ENCODE measurements at places on chromosomes 5 and 9. TPM values are rescaled to one million over a fixed set of nuclear protein-coding genes. Genes with fewer than 3 reads are reported as not detected.

GRCh38 chr9:135801070-135801469, 99.1 kb downstream of the KCNT1 start:
- DNase-seq: no peak

- no peak for DNase-seq
Measured at GRCh38 chr9:112705768-112706427, 12.0 kb downstream of the INIP start.

GRCh38 chr5:169142264-169142970, 158.5 kb downstream of the SLIT3 start:
- peak; percentile 80 for DNase-seq

DNA sequence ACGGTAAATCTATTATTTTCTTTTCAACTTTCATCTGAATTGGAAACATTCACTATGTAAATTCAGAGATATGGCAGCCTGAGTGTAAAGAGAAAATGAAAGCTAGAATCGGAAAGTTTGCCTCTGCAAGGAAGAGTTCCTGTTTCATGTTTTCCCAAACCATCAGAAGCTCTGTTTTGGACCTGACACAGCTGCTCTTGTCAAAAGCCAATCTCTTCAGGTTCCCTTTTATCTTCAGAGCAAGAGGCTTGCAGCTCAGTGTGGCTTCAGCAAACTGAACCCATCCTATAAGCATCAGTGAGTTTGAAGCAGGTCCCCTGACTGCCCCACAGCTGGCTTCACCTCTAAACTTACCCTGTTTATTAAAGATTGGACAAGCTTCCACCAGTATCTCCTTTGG, 1099.7 kb downstream of the DTWD2 start:
- peak; percentile 22 for DNase-seq

GRCh38 chr5:16792598-16793275, 143.4 kb downstream of the MYO10 start:
- DNase-seq: no peak

DNA sequence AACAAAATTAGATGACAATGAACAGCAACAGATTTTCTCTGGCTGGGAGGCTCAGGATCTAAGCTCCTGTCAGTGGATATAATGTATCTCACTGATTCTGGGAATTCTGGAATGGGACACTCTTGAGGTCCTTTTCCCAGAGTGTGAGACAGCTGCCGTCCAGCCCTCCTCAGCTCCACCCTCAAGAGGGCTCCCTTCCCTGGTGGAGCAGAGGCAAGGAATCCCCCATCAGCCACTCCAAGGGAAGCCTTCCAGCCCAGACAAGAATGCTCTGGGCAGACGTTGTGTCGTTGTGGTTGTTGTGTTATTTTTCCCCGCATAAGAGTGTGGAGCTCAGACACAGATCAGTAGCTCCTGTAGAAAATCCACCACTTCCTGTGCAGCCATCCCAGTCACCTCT, 47.7 kb upstream of the ATP10B start:
- no peak for DNase-seq

DNA sequence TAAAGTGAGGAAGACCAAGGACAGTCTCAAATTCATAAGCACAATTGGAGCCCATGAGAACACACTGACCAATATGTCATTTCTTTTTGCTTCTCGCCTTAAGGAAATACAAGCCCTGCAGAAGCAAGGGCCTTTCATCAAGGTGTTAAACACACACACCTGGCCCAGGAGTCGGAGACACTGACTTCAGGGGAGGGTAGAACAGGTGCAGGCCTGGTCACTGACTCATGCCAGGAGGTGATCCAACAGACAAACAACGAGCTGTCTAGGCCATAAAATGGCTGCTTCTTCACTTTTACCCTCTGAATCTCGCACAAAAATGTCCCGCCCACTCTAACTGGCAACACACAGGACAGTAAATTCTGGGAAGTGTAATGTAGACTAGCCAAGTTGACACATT, 62.7 kb downstream of the RGMB start:
- DNase-seq: no peak

STKLD1 gene
- total RNA-seq: 0.91 TPM

DNA sequence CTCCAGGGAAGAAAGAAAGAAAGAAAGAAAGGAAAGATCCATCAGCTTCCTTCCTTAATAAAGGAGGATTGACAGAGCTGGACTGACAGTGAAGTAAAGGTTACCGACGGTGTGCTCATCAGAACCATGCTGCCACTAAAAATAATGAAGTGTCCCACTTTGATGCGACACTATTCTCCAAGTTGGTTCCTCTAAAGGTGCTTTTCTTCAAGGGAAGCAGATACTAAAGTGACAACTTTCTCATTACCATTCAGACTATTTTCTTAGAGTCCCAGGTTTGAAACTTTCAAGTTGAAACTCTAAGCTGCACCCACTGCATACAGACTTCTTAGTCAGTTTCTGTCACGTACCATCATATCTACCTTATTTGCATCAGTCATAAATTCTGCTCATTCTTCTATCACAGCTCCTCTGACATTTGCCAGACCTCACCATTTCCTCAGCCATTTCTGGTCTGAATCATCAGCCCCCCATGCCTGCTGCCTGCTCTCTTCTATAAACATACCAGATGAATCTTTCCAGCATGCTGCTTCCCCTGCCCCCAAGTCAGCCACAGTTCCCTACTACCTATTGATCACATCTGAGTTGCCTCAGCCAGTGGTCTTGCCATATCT, 177.6 kb downstream of the DEPDC1B start:
- DNase-seq: no peak

RGS14 gene
- total RNA-seq: 36.5 TPM

KIF4B gene
- total RNA-seq: 0.02 TPM

ANKRD34B gene
- not detected for total RNA-seq

CCDC180 gene
- 1.2 TPM for total RNA-seq

GHR gene
- total RNA-seq: 1.1 TPM

GRCh38 chr9:109590966-109591365, 92.9 kb upstream of the PTPN3 start:
- DNase-seq: no peak

DNA sequence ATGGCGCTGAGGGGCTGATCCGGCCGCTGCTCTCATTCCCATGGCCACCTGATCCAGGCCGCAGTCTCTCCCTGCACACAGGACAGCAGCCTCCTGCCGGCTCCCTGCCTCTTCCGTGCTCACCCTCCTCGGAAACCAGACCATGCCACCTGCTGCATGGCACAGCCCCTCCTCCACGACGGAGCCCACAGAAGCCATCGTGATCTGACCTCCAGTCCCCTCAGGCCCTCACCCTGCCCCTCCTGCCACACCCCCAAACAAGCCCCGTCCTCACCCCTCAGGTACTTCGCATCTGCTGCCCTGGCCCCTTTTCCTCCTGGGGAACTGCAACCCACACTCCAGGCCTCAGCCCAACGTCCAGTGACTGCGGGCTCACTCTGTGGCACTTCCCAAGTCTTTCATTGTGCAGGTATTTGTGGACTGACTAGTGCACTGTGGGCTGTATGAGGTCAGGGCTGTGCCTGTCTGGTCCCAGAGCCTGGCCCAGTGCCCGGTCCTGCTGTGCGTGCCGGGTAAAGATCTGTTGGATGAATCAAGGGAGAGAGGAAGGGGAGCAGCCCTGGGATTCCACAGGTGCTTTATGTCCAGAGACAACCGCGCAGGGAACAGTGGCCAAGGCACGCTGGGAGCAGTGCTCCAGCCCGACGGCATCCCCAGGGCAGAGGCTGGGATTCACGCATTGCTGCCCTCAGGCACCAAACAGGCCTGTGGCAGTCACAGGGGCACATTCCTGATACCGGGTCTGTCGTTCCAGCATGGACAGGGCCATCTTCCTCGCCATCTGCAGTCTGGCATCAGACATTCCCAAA, 86.1 kb downstream of the ADAMTS2 start:
- peak; percentile 77 for DNase-seq

PCDHB12 gene
- total RNA-seq: 2.5 TPM

GRCh38 chr5:64163746-64164145, 1.9 kb upstream of the RNF180 start:
- no peak for DNase-seq

SLC34A1 gene
- 0.05 TPM for total RNA-seq

DNA sequence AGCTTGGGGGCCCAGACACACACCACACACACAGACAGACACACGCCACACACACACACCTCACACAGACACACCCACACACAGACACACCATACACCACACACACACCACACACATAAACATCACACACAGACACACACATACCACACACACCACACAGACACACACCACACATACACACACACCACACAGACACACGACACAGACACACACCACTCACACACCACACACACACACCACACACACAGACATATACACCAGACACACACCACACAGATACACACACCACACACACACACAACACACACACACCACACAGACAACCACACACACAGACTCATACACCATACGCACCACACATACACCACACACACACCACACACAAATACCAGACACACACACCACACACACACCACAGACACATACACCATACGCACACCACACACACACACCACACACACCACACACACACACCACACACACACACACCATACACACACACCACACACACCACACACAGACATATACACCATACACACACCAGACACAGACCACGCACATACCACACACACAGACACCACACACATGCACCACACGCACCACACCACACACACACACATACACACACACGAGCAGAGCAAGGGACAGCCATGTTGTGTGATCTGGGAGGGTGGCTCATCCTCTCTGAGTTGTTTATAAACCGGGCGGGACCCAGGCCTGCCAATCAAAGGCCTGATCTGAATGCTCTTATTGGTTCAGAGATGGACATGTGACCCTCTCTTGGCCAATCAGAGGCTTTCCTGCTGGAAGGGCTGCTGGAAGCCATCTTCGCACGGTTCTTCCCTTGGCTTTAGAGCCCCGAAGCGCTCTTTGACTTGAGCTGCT, 148.3 kb downstream of the GAPVD1 start:
- DNase-seq: peak; percentile 73

DNA sequence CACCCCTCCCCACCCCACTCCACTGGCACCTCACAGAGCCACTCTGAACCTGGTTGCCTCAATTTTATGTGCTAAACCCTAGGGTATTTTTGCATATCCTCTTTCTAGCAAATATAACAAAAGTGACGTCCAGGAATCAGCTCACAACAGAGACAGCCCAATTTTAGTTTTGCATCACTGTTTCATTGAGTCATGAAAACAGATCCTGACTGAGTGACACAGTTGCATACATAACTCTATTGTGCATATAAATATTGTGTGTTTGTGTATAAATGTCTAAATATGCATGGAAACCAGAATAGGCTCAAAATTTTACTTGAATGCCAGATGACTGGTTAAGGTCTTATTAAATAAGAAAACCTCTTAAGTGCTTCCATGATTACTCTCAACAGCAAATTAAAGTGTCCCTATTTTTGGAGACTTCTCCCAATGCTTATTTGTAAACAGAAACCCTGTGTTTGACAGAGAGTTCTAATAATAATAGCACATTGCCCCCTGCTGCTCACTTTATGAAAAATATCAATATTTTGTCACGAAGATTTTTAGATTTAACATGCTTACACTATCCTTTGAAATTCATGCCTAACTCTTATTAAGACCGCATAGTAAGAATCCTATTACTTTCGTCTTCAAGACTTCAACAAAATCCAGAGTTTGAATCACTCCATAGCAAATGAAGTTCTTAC, 75.5 kb upstream of the PRRC1 start:
- DNase-seq: peak; percentile 15

- peak; percentile 89 for DNase-seq
Measured at GRCh38 chr5:136042665-136043121, 13.9 kb downstream of the TGFBI start.

CARD9 gene
- 0.95 TPM for total RNA-seq

DNA sequence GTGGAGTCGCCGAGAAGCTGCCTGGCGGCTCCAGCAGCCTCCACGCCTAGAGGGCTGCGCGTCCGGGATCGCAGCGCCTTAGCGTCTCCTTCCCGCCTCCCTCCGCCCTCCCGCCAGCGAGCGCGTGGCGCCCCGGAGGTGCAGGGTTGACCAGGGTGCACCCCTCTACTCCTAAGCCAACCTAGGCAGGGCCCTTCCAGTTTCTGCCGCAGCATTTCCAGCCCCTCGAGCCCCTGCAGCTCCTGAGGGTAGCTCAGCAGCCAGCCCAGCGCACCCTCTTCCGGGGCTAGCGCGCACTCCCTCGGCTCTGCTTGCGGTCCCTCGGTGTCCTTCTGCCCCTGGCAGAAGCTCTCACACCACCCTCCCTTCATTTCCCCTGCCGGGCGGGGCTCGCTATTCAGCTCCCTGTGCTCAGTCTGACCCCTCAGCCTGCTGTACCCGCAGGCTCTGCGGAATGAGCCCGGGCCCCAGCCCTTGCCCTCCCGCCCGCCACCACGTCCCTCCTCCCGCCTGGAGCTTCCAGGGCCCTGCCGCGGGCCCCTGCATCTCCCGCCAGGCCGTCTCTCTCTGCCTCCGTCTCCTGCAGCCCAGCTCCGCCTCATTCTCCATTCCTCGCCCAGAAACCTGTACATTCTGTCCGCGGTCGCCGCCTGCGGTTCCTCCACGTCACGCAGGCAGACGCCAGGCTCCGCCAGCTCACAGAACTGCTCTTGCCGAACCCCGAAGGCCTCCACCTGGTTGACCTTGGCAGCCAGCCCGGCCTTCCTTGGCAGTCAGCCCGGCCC, 61.8 kb downstream of the SPATA31C2 start:
- DNase-seq: peak; percentile 73

- no peak for DNase-seq
Measured at GRCh38 chr5:102801371-102801770, 46.3 kb downstream of the PAM start.

Data from A172 (cell line).